ENCODE measurements at places on chromosomes 1 and 21.

DNA sequence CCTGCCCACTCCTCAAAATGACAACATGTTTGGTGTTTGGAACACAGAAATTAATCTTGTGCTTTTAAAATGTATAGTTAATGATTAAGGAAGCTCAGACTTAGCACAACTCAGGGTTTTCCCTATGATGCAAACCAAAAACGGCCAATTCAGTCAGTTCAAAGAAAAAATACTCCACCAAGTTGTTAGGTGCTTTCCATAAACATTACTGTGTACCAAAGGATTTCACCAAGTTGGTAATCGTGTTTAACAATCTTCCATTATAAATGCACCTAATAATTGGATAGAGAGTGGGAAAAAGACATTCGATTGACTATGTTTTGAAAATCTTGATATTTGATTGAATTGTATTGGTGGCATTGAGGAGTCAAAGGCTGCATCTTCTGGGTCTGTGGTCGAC is 33.3 kb upstream of the DUSP10 start:
- peak; percentile 23 for DNase-seq

GRCh38 chr1:54096877-54097240 is 43.5 kb downstream of the TCEANC2 start:
- DNase-seq, result no peak

DNA sequence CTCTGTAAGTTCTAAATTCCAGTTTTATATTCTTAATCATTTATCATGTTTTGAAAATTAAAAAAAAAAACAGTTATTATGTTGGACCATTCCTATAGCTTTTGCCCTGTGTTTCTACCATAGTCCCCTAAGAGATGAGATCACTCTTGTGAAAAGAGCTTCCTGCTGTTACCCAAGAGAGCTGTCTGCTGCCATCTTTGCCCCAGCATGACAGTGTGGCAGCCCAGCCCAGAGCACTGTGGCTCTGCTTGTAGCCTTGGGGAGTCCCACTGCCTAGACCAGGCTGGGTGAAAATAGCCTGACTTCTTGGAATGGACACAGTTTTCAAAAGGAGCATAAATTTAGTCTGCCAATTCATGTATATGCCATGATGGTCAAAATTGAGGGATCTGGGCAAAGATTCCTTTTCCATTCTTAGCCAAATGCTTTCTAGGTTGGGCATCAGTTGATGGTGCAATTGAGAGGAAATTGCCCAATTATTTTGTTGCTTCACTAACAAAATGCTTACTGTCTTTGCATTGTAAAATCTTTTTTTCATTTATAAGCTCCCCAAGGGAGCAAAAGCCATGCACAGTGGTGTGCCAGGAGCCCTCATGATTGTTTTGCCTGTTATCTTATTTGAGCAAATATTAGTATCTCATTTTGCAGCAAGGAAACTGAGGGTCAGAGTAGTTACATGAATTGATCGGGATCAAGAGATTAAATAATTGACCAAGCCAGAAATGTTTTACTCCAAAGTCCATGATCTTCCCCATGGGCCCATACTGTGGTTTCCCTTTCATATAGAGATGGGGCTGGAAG is 72.8 kb downstream of the ETS2 start:
- no peak for DNase-seq

GRCh38 chr1:172298911-172299310 is 121.6 kb upstream of the C1orf105 start:
- DNase-seq, result no peak

GRCh38 chr1:202862679-202863560 is 26.0 kb downstream of the RABIF start:
- DNase-seq, result no peak

DNA sequence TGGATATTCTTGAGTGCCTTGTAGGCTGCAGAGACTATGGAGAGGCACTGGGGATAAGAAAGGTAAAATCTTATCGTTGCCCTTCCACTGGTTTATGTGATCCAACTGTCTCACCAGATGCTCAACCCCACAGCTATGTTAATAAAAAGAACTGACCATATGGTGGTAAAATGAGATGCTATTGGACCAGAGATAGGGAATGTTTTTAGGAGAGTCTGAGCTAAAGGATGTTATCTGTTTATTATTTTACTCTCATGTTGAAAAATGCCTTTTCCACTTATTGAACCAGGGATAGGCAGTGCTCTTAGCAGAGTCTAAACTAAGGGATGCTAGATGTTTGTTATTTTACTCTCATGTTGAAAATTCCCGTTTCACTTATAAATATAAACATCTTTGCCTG is 172.8 kb upstream of the GREM2 start:
- DNase-seq, result no peak

- no peak for DNase-seq
Observed at GRCh38 chr21:46459024-46459355, 299 bp downstream of the DIP2A start.

GRCh38 chr21:45819478-45820170 is 161.9 kb upstream of the COL6A1 start:
- DNase-seq, result no peak

GRCh38 chr21:46003575-46004007 is 22.0 kb downstream of the COL6A1 start:
- no peak for DNase-seq

DNA sequence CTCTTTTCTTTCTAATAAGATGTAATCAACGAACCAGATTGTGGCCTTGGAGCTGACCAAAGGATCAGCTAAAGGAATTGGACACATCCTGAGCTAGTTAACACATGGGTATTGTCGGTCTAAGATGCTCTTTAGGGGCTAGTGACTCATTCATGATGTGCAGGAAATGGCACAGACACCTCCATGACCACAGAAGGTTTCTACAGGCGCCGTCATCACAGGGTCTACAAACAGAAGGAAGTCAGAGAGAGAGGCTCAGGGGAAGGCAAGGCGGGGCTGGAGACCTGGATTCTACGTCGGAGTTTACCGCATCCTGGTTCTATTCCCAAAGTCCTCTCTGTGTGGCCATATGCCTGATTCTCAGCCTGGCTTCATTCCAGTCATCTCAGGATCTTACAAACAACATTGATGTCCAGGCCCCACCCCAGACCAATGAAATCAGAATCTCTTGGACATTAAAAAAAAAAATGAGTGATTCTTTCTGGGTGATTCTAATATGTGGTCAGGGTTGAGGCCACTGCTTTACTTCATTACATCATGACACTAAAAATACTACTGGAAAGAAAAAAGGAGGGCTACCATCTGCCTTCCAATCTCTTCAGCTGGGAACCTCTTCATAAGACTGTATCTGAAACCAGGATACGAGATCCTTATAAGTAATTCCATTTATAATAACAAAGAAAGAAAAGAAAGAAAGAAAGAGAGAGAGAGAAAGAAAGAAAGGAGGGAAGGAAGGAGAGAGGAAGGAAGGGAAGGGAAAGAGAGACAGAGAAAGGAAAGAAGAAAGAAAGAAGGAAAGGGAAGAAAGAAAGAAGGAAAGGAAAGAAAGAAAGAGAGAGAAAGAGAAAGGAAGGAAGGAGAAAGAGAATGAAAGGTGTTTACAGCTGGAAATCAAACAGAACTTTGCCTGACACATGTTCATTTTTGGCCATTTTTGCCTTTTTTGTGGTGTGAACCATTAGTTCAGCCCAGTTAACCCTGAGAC is 11.6 kb upstream of the KCNJ15 start:
- DNase-seq, result no peak

- DNase-seq, result peak; percentile 25
Observed at GRCh38 chr1:211349741-211350140, 23.1 kb downstream of the TRAF5 start.
